Bronchial epithelial cell (primary cell): ENCODE measurements at places on chromosomes 3 and 15.
A peak's percentile ranks its signal among the peaks of the same experiment; 100 is the strongest.

GRCh38 chr15:88276821-88277410 lies 20.4 kb upstream of the NTRK3 start:
- no peak for DNase-seq

DNA sequence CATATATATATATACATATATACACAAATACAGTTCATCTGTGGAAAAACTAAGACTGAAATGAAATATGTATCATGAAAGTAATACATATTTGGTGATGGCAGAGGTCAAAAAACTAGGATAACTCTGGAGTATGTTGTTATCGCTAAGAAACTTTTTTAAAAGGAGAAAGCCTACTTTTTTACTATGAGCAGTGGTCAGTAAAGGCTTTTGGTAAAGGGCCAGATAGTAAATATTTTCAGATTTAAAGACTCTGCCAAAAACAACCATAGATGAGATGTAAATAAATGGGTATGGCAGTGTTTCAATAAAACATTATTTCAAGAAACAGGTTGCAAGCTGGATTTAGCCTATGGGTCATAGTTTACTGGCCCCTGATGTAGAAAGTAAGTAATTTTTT lies 93.8 kb upstream of the TGFBR2 start:
- DNase-seq = no peak

DNA sequence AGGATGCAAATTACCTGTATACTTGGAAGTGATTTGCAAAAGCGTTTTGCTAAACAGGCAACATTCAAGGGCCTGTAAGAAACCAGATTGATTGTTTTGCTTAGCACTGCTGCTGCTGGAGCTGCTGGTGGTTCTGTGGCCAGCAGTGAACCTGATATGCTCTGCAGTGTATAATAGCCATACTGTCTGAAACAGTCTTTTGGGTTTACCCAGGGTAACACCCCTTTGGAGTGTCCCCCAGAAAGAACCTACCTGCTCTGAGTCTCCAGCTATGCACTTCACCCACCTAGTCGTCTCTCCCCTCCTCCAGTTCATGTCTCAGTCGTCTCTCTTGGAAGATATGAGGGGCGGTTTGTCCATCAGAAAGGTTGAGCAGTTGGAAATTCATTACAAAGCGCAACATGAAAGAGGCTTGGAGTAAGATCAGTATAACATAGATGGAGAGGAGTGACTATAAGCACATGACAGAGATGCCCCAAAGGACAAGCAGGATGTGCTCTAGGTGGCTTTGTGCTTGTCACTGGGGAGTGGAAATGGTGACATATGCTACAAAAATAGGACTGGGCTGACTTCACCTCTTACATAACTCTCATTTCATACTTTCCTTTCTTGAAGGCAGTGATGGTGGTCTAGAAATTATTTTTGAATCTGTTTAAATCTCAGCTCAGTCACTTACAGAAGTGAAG lies 3.8 kb downstream of the MKRN2 start:
- DNase-seq = no peak

GRCh38 chr15:96330064-96330449 lies 443 bp upstream of the NR2F2 start:
- DNase-seq = no peak

GRCh38 chr3:122927726-122928125 lies 99.8 kb downstream of the SEMA5B start:
- no peak for DNase-seq

DNA sequence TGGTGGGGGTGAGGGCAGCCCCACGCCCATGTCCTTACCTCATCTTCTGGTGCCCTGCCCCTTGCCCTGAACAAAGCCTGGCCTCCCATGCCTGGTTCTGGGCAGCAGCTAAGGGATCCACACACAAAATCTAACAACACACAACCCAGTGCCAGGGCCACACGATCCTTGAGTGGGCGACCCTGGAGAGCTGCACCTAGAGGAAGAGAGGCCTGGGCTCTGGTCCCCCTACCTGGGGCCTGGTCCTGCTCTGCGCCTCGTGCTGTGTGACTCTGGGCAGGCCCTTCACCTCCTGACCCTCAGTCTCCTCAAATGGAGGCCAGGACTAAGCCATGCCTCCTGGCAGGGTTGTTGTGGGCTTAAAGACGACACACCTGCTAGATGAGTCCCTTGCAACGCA lies 20.0 kb upstream of the C3orf22 start:
- DNase-seq = no peak

GRCh38 chr3:73394240-73394639 lies 230.5 kb downstream of the PDZRN3 start:
- DNase-seq = no peak

- DNase-seq = no peak
These were observed 4.7 kb downstream of the FOXL2 start for GRCh38 chr3:138942271-138942670.

GRCh38 chr15:62432702-62433398 lies 267.8 kb upstream of the C2CD4B start:
- no peak for DNase-seq

GRCh38 chr3:172249039-172249438 lies 199.2 kb downstream of the GHSR start:
- DNase-seq = peak; percentile 30

GRCh38 chr15:31347067-31347975 lies 20.7 kb downstream of the KLF13 start:
- no peak for DNase-seq

- no peak for DNase-seq
These were observed 309.7 kb upstream of the GADL1 start for GRCh38 chr3:31203960-31204795.

DNA sequence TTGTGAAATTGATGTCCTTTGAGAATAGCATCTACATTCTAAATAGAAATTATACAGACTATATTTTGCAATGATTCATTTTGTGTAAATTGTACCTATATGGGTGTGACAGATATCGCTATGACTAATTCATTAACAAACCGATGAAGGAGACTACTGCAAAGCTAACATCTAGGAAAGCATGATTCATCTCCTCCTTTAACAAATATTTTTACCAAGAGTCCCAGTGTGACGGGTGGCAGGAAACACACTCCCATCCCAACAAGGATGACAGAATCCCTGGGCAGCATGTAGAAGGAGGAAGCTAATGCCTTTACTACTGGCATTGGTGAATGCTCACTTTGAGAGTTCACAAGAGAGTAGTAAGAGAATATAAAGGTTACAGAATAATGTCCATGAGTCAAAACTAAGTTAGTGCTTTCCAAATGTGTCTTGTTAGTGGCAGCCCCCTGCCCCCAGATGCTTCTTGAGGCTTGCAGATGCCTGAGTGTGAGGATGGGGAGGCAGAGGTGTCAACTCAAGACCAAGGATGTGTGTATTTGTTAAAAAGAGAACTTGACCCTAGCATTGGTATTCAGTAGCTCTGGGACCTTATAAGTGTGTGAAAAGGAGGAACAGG lies 180.6 kb downstream of the FMN1 start:
- peak; percentile 98 for DNase-seq

DNA sequence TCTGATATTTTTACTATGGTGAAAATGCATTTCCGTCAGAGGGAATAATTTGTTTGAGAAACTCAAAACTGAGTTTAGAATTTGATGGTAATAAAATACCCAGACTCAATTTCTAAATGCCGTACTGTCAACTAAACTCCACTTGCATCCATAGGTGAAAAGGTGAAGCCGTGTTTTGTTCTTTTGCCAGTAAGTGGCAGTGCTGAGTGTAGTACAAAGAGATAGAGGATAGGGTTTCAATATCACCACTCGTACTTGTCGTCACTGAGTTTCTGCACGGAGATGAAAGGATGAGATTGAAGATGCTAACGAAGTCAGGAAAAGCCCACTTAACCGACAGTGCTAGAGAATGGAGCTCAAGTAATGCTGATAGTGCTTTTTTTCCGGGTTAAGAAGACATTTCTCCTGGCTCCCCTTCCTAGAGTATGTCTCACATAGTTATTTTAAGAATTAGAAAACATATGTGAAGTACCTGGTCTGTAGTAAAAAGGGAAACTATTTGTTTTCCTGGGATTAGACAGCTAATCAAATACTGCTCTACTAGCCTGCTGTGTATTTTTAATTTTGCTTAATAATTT lies 345.1 kb downstream of the IL5RA start:
- DNase-seq = peak; percentile 4

DNA sequence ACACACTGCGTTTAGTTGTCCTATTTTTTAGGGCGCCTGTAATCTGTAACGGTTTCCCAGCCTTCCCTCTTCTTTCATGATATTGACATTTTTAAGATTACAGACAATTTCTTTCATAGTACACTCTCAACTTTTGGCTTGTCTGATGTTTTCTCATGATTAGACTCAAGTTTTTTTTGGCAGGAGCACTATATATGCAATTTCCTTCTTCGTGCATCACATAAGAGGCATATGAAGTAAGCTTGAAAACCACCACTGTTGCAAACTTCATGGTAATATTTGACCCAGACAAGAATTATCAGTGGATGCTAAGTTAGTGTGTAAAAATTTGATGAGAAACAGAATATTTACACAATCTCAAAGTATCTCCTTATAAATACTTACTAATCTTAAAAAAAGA lies 119.2 kb upstream of the CMC1 start:
- DNase-seq = no peak
